Adrenal gland (tissue), 19 donors: ENCODE measurements at places on chromosomes 1 and 21.

- DNase-seq: no peak
These were observed 11.5 kb upstream of the PLA2G5 start for GRCh38 chr1:20058531-20058930.

DNA sequence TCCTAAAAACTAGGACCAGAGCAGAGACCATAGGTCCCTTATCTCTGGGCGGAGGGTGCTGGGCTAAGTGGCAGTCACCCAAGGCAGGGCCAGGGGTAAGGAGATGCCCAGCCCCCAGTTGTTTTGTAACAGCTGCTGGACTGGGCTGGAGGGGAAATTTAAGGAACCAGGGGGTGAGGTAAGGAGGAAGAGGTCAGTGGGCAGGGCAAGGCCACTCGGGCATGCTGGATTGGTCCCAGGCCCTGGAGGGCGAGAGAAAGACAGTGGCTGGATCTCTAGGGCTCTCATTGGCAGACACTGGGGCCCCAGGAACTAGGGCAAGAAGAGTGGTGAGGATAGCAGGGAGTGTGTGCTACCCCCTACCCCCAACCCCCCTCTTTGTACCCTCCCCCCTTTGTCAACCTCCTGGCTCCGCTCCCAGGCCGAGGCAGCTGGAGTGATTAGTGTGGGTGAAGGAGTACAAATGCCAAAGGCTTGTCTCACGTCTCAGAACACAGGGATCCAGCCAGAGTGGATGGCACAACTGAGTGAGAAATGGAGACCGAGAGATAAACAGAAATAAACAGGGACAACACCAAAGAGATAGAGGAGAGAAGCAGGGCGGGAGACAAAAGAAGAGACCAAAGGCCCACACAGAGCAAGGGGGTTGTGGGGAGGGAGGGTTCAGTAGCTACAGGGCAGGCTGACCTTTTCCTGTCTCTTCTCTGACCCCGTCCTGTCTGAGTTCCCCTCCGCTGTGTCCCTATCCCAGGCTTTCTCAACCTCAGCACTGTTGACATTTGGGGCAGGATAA lies 20.5 kb upstream of the THRAP3 start:
- peak; percentile 67 for DNase-seq

GRCh38 chr1:220691053-220691684 lies 1.0 kb downstream of the C1orf115 start:
- peak; percentile 34 for DNase-seq

GRCh38 chr1:210298296-210298695 lies 30.4 kb upstream of the HHAT start:
- no peak for DNase-seq

DNA sequence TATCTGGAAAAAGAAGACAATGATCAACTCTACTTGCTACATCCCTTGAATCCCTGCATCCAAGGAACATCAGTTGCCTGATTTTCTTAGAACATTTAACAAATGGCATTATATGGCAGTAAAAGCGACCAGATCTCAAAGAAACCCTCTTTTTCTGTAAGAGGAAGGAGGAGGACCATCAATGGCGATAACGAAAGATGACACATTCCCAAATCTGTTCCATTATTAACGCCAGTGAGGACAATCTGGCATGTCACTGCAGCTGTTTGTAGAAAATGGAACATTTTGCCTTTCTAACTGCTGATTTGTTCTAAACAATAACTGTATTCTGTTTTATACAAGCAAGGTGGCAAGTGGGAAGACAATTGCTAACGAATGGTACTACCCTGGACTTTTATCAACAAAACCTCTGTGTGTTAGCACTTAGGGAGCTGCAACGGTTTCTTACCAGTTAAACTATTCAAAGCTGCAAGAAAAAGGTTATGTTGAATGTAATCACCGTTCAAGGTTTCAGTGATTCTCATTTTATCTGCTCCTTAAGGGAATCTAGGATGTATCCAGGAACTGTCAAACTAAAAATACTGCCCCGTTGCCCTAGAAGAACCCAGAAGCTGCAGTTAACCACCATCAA lies 251.9 kb downstream of the SDCCAG8 start:
- no peak for DNase-seq

DNA sequence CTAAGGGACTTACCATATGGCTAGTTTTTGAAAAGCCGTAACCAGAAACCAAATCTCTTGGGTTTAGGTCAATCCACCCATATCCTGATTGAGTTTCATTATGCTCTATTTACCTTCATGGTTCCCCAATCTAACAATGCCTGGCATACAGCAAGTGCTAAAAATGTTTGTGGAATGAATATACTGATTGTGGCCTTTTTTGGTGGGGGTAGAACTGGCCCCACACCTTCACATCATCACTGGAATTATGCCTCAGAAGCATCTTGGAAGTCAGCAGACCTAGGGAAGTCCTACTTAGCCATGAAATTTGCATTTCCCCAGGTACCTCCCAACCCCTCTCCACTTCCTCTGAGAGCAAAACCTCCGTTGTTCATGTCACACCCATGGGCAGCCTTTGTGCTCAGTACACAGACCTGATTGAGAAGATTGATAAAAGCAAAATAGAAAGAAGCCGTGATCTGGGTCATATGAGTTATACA lies 17.8 kb upstream of the SLAMF1 start:
- DNase-seq: no peak

- no peak for DNase-seq
These were observed 30.8 kb downstream of the EPHA2 start for GRCh38 chr1:16125088-16125470.

DNA sequence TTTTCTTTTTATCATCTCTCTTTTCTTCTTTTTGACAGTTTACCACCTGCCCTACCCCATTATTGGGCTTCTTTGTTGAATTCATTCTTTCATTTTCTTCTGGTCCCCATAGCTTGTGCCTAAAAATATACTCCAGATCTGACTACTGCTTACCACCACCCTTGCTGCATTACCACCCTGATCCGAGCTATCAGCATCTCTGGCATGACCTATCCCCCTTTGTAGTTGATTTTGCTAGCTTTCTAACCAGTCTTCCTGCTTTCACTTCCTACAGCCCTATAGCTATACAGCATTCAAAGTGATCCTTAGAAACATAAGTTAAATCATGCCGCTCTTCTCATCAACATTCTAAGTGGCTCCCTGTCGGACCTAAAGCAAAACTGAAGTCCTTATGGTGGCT lies 59.4 kb upstream of the MPC2 start:
- no peak for DNase-seq

DNA sequence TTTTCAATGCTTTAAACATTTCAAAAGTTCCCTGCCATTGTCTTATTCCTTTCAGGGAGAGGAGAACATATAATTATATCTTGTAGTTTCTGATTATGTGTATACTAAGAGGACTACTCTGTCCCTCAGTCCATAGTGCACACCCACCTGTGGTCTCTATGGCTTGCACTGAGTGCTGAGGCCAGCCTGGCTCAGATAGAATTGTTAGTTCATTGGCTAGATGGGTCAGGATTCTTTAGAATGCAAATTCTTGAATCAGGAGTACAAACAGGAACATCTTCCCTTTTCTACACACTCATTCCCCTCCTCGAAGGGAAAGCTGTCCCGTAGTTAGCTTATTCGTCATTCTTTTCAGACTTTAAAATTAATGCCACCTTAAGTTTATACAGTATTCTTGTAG lies 8.2 kb downstream of the BACH1 start:
- no peak for DNase-seq

DNA sequence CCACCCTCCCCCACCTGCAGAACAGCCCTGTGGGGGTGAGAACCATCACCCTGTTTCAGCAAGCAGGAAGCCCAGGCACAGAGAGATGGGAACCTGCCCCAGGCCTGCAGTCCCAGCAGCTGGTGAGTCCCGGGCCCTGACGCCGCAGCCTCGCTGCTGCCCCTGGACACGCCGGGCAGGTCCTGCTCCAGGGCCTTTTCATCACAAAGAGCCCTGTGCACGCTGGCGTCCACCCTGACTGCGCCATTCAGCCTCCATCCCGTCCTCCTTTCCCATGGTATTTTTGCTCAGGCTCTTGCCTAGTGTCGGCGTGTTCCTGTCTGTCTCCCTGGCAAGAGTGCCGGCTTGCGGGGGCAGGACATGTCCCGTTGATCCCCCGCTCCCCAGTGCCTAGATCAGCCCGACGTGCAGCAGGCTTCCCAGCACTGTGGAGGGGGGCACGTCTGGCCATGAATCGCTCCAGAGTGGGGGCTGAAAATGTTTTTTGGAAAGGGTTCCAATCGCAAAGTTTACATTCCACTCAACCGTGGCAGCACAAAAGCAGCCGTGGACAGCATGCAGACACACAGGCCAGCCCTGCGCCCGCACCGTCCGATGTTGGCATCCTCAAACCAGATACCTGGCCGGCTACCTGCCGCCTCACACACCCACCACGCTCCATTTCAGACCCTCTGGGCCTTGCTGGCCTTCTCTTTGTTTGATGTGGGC lies 6.3 kb upstream of the TTC34 start:
- DNase-seq: no peak

DNA sequence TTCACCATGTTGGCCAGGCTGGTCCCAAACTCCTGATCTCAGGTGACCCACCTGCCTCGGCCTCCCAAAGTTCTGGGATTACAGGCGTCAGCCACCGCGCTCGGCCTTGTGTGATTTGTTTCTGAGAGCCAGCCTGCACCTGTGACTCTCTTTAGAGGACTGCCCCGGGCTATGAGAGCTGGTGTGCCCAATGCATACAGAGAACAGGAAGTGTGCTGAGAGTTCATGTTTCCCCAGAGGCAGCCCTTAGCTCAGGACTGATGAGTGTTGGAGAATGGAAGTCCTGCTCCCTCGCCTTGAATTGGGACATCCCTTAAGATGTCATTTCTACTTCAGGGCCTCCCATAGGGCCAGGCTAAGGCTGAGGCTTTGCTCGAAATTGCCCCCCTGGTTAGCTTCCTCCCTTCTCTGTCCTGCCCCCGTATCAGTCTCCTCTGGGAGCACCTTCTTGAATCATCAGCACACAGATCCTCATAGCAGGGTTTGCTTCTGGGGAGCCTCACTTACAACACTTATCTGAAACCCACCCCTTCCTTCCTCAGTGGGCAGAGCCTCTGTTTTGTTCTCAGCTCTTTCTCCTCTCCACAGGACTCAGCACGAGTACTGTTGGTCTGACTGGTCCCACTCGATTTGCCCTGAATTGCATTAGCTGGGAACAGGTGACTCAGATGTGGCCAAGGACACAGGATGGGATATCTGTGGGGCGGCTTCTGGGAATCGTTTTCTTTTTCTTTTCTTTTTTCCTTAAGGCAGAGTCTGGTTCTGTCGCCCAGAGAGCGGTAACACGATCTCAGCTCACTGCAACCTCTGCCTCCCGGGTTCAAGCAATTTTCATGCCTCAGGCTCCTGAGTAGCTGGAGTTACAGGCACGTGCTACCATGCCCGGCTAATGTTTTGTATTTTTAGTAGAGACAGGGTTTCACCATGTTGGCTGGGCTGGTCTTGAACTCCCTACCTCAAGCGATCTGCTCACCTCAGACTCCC lies 80.1 kb downstream of the UBIAD1 start:
- DNase-seq: peak; percentile 57

DNA sequence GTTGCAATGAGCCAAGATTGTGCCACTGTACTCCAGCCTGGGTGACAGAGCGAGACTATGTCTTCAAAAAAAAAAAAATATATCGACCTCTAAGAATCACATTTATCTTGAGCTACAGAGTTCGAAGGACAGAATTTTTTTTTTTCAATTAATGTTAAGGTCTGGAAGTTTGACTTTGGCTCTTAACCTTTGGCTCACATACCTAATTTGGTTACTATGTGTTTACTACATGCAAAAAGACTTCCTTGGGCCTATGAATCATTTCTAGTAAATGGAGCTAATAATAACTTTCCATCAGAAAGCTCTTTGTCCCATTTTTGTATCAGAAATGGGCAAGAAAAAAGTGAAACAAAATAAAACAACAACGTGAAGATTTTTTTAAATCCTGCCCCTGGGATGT lies 351.2 kb downstream of the SMYD3 start:
- DNase-seq: no peak

DNA sequence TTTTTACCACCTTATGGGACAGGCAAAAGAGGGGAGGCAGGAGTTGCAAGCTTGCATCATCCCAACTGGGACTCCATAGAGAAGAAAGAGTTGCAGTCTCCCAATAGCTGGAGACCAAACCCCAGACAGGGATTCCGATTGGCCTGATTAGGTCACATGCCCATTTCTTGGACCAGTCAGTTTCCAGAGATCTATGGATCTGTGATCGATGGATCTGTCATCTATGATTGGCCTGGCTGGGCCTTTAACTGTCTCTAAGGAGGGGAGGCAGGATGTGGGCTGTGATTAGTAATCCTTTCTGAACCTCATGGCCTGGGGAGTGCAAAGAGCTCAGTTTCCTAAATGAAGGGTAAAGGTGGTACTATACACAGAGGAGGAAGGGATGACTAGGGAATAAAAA lies 252.1 kb downstream of the MATN1 start:
- DNase-seq: no peak

GRCh38 chr1:202725526-202725925 lies 15.3 kb upstream of the SYT2 start:
- no peak for DNase-seq

DNA sequence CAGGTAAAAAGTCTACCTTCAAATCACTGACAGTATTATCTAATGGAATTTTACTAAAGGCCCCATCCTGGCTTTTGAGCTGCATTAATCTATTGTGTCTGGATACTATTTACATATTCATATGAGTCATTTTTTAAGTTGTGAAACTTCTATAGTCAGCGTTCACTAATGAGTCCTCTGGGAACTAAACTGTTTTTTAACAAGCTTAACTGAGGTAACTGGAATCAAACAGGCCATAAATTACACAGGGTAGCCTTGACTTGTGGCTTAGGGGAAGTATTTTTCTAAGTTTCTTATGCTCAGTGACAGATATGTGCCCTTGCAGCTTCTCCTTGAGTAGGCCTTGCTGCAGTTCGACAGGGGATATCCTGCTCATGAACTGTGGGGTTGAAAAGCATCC lies 68.8 kb downstream of the JMJD4 start:
- no peak for DNase-seq

- no peak for DNase-seq
These were observed 76.1 kb downstream of the SLC25A24 start for GRCh38 chr1:108124023-108124422.

GRCh38 chr1:4034318-4034887 lies 134.3 kb upstream of the C1orf174 start:
- DNase-seq: no peak

- no peak for DNase-seq
These were observed 328.7 kb downstream of the PTPRC start for GRCh38 chr1:198967566-198967965.

- DNase-seq: no peak
These were observed 56.0 kb downstream of the PRDM15 start for GRCh38 chr21:41823166-41823565.

- DNase-seq: no peak
These were observed 58.9 kb downstream of the ERG start for GRCh38 chr21:38439426-38439825.

- DNase-seq: no peak
These were observed 15.1 kb downstream of the BLACAT1 start for GRCh38 chr1:205440476-205441317.
